ENCODE measurements at places on chromosomes 7 and 10.

- DNase-seq, result peak; percentile 18
Observed at GRCh38 chr7:124155432-124156022, 122.7 kb upstream of the TMEM229A start.

DNA sequence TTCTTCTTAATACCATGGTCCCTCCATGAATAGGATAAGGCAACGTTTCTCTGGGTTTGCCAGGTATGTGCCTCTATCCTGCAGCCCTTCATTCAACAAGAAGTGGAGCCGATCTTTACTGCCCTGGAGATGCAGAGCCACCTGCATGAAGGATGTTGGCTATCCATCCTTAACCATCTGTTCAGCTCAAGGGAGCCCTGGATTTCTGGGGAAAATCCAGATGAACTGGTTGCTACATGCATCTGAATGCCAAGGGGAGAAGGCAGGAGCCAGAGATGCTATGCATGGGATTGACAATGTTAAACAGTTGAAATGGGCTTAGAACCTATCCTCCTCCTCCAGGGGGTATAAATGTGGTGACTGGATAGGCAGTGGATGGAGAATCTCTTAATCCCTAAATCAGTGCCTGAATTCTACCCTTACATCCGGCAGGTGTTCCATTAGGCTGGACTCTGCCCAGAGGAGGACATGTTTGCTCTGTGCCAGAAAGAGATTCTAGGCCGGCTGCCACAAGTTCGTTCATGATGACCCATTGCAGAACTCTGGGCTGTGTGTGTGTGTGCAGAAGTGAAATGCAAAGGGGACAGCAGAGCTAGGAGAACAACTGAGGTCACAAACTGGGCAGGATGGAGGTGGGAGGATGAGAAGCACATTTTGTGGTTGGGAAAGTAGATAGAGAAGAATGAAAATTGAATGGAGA, 15.6 kb downstream of the CPED1 start:
- no peak for DNase-seq

DNA sequence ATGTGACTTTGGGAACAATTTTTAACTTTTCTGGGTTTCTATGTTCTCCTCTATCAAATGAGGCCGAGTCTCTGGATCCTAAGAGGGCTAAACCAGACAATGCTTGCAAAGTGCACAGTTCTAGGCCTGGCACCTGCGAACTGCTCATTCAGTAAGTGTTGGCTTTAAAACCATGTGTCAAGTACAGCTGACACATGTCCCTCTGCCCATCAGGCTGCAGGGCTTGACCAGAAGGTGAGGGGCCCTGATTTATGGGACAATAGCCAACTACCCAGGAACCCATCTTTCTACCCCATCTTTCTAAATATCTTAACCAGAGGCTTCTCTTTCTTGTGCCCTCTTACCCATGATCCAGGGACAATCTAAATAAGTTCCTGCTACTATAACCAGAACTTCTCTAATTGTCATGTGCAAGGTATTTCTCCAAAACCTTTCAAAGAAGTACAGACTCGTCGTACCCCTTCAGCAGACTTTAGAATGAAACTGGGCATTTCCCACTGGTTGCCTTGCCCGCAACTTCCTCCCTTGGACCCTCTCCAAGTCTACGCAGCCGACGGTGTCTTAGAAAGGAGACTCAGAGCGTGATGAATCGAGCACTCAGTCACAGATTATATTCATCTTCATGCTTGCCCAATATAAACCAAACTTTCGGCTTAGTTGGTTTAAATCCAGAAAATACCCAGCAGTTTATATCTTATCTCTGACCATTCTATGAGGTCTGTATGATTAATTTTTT, 69.8 kb upstream of the STEAP1B start:
- DNase-seq, result peak; percentile 88

DNA sequence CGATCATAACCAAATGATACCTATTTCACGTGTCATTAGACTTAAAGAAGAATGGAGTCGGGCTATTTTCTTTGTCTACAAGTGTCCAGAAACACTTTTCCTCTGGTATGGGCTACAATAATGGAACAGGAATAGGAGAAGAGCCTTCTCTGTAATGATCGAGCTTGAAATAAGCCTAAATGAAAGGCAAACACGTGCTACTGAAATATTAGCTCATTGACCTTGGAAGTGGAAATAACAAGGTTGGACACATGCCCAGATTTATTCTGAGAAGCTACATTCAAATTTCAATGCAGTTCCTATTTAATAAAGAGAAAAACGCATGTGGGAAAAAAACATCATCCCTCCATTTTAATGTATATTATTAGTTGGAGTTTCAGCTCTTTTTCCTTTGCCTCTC, 254.7 kb upstream of the PTER start:
- no peak for DNase-seq

DNA sequence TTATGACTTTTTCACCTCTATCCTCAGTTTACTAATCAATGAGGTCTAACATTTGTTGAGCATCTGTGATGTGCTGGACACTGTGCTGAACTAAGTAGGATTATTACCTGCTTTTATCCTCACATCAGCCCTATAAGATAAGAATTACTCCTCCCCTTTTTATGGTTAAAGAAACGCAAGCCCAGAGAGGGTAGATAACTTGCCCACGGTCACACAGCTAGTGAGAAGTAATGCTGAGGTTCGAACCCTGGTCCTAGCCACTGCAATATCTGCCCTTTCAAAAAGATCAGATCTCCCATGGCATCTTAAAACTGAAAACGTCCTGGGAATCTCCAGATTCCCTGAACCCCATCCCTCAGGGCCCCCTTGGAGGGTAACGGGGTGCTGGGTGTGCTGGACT, 118.3 kb downstream of the C10orf105 start:
- no peak for DNase-seq

GRCh38 chr10:132408823-132409666, 12.0 kb downstream of the PWWP2B start:
- no peak for DNase-seq

GRCh38 chr10:124743191-124744101, 732 bp downstream of the FAM53B start:
- no peak for DNase-seq

GRCh38 chr7:139525750-139526149, 2.3 kb downstream of the CLEC2L start:
- no peak for DNase-seq
